PC-9 (cell line): ENCODE measurements at places on chromosomes 4 and X. TPM values are rescaled to one million over a fixed set of nuclear protein-coding genes. Genes with fewer than 3 reads are reported as not detected.

- peak; percentile 31 for DNase-seq
Measured at GRCh38 chrX:102712981-102713625, 855 bp downstream of the GPRASP2 start.

GRCh38 chr4:53510321-53510720 lies 81.0 kb downstream of the LNX1 start:
- no peak for DNase-seq

GRCh38 chrX:12975991-12976558 lies 1.2 kb downstream of the TMSB4X start:
- peak; percentile 49 for DNase-seq

HELT gene
- not detected in 2 replicates for total RNA-seq

ABCG2 gene
- total RNA-seq, result 13.3 and 24.6 TPM in 2 replicates

ADGRL3 gene
- total RNA-seq, result 0.90 and 1.6 TPM in 2 replicates

TLR10 gene
- total RNA-seq, result not detected in 2 replicates
